ENCODE measurements at places on chromosomes 6 and 20. TPM values are rescaled to one million over a fixed set of nuclear protein-coding genes. Genes with fewer than 3 reads are reported as not detected.

DNA sequence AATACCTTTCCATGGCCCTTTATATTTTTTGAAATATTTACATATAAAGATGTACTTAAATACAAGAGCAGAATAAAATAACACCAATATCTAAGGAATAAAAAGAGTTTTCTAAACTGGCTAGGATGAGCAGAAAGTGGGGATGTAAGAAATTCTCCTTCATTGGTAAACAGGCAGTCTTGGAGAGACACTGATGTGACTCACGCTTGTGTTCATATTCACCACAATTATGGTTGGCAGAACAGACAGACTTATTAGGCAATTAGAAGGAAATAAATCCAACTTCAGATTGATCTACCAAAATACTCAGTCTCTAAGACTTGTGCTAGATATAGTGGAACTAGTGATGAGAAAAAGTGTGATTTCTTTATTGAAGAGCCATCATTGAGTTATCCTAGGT, 463.7 kb downstream of the CDC5L start:
- no peak for DNase-seq

GRCh38 chr6:2111162-2111677, 134.2 kb downstream of the GMDS start:
- no peak for DNase-seq

DNA sequence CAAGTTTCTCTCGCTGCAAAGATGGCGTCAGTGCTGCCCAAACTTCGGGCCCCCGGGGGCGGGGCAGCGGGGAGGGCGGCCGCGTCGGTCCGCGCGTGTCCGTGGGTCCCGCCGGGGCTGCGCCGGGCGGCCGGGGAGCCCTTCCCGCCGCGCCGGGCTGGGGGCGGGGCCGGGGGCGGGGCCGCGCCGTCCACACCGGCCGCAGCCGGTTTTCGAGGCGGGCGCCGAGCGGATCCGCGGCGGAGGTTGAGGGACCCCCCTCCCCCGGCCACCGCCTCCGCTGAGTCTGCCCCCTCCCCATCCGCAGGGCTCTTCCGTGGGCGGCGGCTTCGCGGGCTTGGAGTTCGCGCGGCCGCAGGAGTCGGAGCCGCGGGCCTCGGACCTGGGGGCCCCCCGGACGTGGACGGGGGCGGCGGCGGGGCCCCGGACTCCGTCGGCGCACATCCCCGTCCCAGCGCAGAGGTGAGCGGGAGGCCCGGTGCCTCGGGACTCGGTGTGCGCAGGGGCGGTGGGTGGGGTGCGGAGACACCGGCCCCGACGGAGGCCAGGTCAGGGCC, 572 bp downstream of the SLC2A4RG start:
- peak; percentile 63 for DNase-seq

DACT2 gene
- not detected for total RNA-seq

All from activated CD8-positive, alpha-beta T cell treated with anti-CD3 and anti-CD28 coated beads, Interleukin-2, amount 10 ng/mL, durations not matched to agents 7 days and 5 days (primary cell).